ENCODE measurements at places on chromosomes 13 and 19.

GRCh38 chr13:79917628-79918027 lies 423.3 kb downstream of the SPRY2 start:
- no peak overlapping the region for H3K27ac ChIP-seq
- no peak for DNase-seq
- H3K4me3 ChIP-seq: no peak overlapping the region
- no peaks in the 10 kb centered on the region for H3K4me1 ChIP-seq

DNA sequence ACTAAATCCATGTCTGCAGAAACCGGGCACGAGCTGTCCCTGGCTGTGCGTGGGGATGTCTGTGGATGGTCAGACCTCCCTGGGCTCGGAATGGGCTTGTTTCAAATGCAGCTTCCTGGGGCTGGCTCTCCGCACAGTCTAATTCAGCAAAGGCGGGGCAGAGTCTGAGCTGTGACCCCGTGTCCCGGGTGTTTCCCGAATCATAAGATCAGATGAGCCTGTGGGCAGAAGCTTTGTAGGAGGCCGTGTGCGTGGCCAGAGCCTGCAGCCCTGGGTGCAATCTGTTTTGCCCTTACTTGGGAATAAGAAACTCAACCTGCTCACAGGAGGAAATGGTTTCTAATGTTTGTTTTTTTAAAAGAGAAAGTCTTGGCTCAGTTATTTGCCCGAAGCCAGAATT lies 13.9 kb upstream of the GNA11 start:
- no peak overlapping the region for H3K27ac ChIP-seq
- peak; percentile 74 for DNase-seq
- H3K4me3 ChIP-seq: no peak overlapping the region
- peaks cover 3% of the 10 kb centered on the region for H3K4me1 ChIP-seq
- no peaks in the 10 kb centered on the region for H3K27me3 ChIP-seq
- H3K36me3 ChIP-seq: no peaks in the 10 kb centered on the region

- peaks cover 30% of the 10 kb centered on the region for H3K27me3 ChIP-seq
- no peak overlapping the region for H3K27ac ChIP-seq
- no peaks in the 10 kb centered on the region for H3K4me1 ChIP-seq
These were observed 2.9 kb downstream of the FLT3 start for GRCh38 chr13:28097503-28097902.

- H3K27me3 ChIP-seq: no peaks in the 10 kb centered on the region
- H3K4me1 ChIP-seq: peaks cover 17% of the 10 kb centered on the region
- DNase-seq: peak; percentile 10
These were observed 11.5 kb upstream of the ACOD1 start for GRCh38 chr13:76936763-76937162.

DNA sequence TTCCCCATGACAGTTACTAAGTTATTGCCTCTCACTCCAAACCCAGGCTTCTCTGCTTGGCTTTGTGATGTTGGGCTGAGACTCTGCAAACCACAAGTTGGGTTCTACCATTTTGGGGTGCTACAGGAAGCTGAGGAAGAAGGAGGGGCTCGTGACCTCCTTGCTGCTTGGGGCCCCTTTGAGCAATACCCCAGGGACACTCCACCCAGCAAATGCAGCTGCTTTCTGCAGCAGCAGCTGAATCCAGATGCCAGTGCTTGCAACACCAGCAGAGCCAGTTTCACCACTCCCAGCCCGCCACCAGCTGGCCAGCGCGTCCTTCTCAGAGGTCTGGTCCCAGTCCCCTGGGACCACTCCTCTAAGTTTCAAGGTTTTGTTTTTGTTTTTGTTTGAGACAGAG lies 22.0 kb upstream of the UBAC2 start:
- peak; percentile 37 for DNase-seq
- no peaks in the 10 kb centered on the region for H3K36me3 ChIP-seq
- H3K4me1 ChIP-seq: no peaks in the 10 kb centered on the region
- no peak overlapping the region for H3K4me3 ChIP-seq
- H3K27ac ChIP-seq: no peak overlapping the region

DNA sequence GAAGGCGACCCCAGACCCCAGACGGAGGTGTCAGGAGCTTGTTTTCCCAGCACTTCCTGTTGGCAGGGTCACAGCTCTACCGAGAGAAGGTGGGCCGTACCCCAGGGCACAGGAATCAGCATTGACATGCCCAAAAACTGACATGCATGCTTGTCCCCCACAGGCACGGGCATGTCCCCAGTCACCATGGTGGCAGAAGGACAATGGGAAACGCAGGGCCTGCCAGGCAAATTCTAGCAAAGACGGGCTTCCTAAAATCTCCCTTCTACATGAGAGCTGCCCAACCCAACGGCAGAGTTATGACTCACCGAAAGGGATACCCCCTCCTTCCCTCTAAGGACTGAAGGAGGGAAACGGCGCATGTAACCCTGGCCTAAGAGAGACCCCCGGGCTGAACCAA lies 18.5 kb downstream of the TSHZ3 start:
- H3K27me3 ChIP-seq: no peaks in the 10 kb centered on the region
- peaks cover 27% of the 10 kb centered on the region for H3K4me1 ChIP-seq
- no peak overlapping the region for H3K4me3 ChIP-seq
- DNase-seq: no peak
- H3K27ac ChIP-seq: peak overlapping the region; percentile 24

- no peak overlapping the region for H3K4me3 ChIP-seq
- no peaks in the 10 kb centered on the region for H3K27me3 ChIP-seq
- no peak for DNase-seq
These were observed 36.4 kb downstream of the PIP5K1C start for GRCh38 chr19:3663838-3664237.

- H3K4me1 ChIP-seq: peaks cover 10% of the 10 kb centered on the region
- H3K27me3 ChIP-seq: no peaks in the 10 kb centered on the region
- no peak overlapping the region for H3K27ac ChIP-seq
- H3K36me3 ChIP-seq: no peaks in the 10 kb centered on the region
These were observed 34.4 kb downstream of the DHRS12 start for GRCh38 chr13:51769455-51770127.

- H3K4me3 ChIP-seq: no peak overlapping the region
- DNase-seq: peak; percentile 44
- H3K36me3 ChIP-seq: no peaks in the 10 kb centered on the region
- H3K27ac ChIP-seq: no peak overlapping the region
- peaks cover 2% of the 10 kb centered on the region for H3K4me1 ChIP-seq
These were observed 175.2 kb downstream of the TDRD3 start for GRCh38 chr13:60572003-60572798.

DNA sequence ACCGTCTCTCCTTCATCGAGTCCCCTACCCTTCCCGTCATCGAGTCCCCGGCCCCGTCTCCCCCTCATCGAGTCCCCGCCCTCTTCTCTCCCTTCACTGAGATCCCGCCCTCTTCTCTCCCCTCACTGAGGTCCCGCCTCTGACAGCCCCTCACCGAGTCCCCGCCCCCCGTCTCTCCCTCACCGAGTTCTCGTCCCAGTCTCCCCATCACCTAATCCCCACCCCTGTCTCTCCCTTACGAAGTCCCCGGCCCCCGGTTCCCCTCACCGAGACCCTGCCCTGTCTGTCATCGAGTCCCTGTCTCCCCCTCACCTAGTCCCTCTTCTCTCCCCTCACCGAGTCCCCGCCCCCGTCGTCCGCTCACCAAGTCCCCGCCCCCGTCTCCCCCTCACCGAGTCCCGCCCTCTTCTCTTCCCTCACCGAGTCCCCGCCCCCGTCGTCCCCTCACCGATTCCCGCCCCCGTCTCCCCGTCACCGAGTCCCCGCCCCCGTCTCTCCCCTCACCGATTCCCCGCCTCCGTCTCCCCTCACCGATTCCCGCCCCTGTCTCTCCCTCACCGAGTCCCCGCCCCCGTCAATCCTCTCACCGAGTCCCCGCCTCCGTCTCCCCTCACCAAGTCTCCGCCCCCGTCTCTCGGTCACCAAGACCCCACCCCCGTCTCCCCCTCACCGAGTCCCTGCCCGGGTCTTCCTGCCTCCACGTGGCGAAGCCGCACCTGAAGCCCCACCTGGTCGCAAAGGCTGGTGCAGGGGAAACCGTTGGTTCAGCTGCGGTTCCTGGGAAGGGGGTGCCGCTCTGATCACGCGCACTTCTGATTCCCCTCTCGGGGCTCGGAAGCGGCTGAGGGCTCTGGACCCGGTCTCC lies 23.9 kb upstream of the ZNF846 start:
- H3K4me3 ChIP-seq: peak overlapping the region; percentile 74
- no peaks in the 10 kb centered on the region for H3K36me3 ChIP-seq
- H3K27ac ChIP-seq: peak overlapping the region; percentile 65
- no peaks in the 10 kb centered on the region for H3K27me3 ChIP-seq
- peak; percentile 93 for DNase-seq

DNA sequence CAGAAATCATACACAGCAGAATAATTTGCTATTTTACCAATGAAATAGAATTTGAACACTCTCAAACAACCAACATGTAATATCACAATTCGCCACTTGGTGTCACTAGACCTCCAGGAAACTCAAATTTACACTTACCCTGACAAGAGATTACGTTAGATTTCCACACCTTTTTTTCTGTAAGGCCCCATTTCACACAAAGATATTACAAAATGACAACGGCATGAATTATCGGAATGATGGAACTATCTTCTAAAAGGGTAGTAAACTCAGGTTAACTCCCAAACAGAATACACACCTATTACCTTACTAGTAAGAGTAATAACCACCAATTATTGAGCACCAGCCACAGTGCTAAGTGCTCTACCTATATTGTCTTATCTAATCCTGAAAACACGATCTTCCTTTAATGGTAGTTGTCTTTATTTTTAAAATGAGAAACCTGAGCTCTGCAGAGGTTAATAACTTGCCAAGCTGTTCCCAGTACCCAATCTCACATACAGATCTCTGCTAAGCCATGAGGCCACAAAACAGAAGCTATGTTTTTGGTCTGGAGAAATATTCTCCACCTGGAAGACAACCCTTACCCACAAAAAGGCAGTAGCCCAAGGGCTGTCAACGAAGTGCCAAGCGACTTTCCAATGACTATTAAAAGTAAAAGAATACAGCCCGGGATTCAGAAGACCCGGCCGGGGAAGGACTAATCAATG lies 152.4 kb downstream of the DCLK1 start:
- peak overlapping the region; percentile 40 for H3K27ac ChIP-seq
- DNase-seq: peak; percentile 60
- H3K27me3 ChIP-seq: no peaks in the 10 kb centered on the region
- H3K4me3 ChIP-seq: no peak overlapping the region
- no peaks in the 10 kb centered on the region for H3K36me3 ChIP-seq

DNA sequence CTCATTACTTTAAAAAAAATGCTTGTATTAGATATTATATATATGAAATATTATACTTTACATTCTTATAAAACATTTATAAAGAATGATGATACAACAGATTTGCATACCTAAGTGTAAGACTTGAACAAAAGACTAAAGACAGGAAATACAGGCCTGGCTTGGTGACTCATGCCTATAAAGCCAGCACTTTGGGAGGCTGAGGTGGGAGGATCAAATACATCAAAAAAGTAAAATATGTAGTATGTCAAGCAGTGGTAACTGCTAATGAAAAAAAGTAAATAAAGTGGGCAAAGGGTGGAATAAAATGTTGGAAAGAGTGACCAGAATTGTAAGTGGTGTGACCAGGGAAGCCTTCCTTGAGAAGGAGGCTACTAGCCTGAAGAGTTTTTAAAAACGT lies 133.7 kb downstream of the GGACT start:
- H3K4me3 ChIP-seq: no peak overlapping the region
- no peaks in the 10 kb centered on the region for H3K36me3 ChIP-seq
- H3K27me3 ChIP-seq: no peaks in the 10 kb centered on the region

DNA sequence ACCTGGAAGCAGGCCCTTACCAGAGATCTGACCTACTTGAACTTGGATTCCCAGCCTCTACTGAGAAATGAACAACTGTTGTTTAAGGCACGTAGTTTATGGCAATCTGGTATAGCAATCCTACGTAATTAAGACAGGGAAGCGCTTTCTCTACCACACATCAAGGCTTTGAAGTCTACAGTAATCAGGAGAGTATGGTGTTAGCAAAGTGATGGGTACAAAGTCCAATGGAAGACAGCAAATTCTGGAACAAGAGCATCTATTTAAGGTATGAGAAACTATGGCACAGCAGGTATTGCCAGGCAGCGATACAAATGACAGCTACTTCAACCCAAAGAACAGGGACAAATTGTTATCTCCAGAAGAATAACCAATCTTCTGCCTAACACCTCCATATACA lies 3.1 kb downstream of the ZNF563 start:
- no peaks in the 10 kb centered on the region for H3K36me3 ChIP-seq
- H3K4me3 ChIP-seq: no peak overlapping the region
- peaks cover 6% of the 10 kb centered on the region for H3K4me1 ChIP-seq
- H3K27ac ChIP-seq: no peak overlapping the region
- no peak for DNase-seq

GRCh38 chr19:18290302-18291018 lies 9.0 kb upstream of the JUND start:
- no peak overlapping the region for H3K27ac ChIP-seq
- no peaks in the 10 kb centered on the region for H3K36me3 ChIP-seq
- no peak for DNase-seq
- H3K4me1 ChIP-seq: peaks cover 22% of the 10 kb centered on the region
- no peak overlapping the region for H3K4me3 ChIP-seq

GRCh38 chr19:29882719-29883105 lies 59.3 kb upstream of the URI1 start:
- H3K4me3 ChIP-seq: no peak overlapping the region
- no peak overlapping the region for H3K27ac ChIP-seq
- H3K4me1 ChIP-seq: no peaks in the 10 kb centered on the region
- DNase-seq: no peak

DNA sequence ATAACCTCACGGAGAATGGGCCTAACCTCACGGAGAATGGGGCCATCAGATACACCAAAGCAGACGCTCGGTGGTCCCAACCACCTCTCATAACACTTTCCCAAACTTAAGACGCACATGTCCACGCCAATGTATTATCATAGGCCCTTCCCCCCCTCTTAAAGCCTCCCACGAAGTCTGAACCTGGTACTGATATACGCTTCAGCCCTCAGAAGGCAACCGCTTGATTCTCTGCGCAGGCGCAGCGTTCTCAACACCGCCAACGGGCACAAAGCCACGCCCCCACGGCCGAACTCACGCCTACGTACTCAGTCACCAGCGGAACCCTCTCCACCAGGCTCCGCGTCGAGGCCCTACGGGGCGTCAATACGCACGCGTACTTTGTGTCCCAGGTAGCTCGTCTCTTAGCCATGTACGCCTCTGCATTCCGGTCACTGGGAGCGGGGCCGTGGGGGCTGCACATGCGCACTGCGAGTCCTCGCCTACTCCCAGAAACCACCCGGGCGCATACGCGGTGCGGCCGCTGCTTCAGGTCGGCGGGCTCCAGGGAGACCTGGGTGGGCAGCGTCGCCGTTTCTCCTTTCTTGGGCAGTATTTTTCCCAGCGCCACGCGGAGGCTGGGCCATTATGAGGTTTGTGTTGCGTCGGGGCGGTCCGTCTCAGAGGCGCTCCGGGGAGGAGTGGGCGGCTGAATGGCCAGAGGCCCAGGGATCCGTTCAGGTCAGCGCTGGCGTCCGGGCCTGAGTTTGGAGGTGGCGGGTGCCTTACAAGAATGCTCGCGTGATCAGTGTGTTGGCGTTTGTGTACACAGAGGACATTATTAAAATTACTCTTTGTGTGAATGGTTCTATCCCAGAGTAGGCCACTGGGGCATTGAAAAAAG lies 25.3 kb downstream of the ZNF582 start:
- no peaks in the 10 kb centered on the region for H3K27me3 ChIP-seq
- H3K27ac ChIP-seq: peak overlapping the region; percentile 75
- peak; percentile 95 for DNase-seq
